Transverse colon (tissue), 4 donors: ENCODE measurements at places on chromosomes 7 and 10. TPM values are rescaled to one million over a fixed set of nuclear protein-coding genes. Genes with fewer than 3 reads are reported as not detected.

Gene BICC1
- 5.1 TPM for total RNA-seq

Gene SKIDA1
- 0.27 TPM for total RNA-seq

Gene TEX47
- not detected for total RNA-seq

Gene OR2A25
- not detected for total RNA-seq

Gene PDZD7
- 2.0 TPM for total RNA-seq

Gene RGR
- total RNA-seq: not detected

Gene ATP6V0A4
- not detected for total RNA-seq

Gene SLC13A4
- not detected for total RNA-seq

Gene PKD2L1
- total RNA-seq: not detected

Gene MRLN
- total RNA-seq: not detected

Gene KBTBD2
- total RNA-seq: 72.8 TPM

Gene ETV1
- total RNA-seq: 32.9 TPM

Gene IL15RA
- 21.2 TPM for total RNA-seq

Gene ZCWPW1
- total RNA-seq: 0.68 TPM

Gene GRID1
- 1.6 TPM for total RNA-seq

Gene C10orf105
- not detected for total RNA-seq

Gene STOX1
- 1.1 TPM for total RNA-seq

Gene PPP1R3C
- total RNA-seq: 2.4 TPM

Gene VSTM2A
- not detected for total RNA-seq

Gene CALU
- total RNA-seq: 44.0 TPM

Gene CYP3A4
- not detected for total RNA-seq

Gene CYP3A7
- not detected for total RNA-seq

Gene NPC1L1
- total RNA-seq: not detected

Gene ANK3
- total RNA-seq: 174 TPM

Gene MSMB
- not detected for total RNA-seq

Gene KCNMA1
- 68.4 TPM for total RNA-seq

Gene POLR2J2
- total RNA-seq: 5.3 TPM

Gene NUTM2A
- total RNA-seq: 3.0 TPM

Gene RNF148
- 1.4 TPM for total RNA-seq

Gene CNPY1
- total RNA-seq: not detected

Gene CFAP46
- not detected for total RNA-seq

Gene FGL2
- total RNA-seq: 45.2 TPM

Gene HHEX
- total RNA-seq: 0.80 TPM
